ENCODE measurements at places on chromosomes 7 and 10.
A peak's percentile ranks its signal among the peaks of the same experiment; 100 is the strongest.

DNA sequence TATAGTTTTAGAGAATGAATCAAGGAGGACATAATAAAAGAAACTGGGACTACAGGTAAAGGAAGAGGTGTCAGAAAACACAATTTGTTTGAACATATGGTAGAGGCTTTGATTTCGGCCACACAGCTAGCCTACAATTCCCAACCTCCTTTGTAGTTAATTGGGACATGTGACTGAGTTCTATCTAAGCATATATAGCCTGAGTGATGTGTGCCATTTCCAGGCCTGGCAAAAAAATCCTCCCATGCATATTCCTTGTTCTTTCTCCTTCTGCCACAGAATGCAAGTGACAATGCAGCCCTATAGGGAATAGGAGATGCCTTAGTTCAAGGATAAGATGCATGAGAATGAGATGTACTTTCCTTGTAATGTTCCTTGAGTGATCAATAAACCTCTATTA lies 590.7 kb upstream of the STEAP1 start:
- no peak for DNase-seq

GRCh38 chr10:69879634-69880257 lies 78.0 kb downstream of the COL13A1 start:
- no peak for DNase-seq

- no peak for DNase-seq
These were observed 103.9 kb downstream of the CRPPA start for GRCh38 chr7:16317406-16317805.

- DNase-seq, result no peak
These were observed 71.8 kb upstream of the CACNB2 start for GRCh38 chr10:18068401-18068800.

DNA sequence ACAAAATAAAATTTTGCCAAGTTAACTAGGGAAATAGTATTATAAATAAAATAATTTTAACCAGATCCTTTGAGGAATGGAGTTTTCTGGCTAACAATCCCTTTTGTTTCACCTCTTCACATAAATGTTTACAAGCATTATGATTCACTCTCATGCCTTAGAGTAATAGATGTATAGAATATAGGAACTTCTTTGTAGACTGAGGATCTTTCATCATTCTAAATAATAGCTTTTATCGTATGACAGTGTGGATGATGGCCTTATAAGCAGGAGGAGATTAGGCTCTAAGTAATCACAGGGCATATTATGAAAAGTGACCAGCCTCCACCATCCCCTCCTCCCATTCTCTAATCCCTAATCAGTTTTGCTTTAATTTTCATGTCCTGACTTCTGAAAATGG lies 13.5 kb downstream of the ING3 start:
- DNase-seq, result no peak

- DNase-seq, result no peak
These were observed 148.1 kb upstream of the GDF10 start for GRCh38 chr10:47151920-47152319.

DNA sequence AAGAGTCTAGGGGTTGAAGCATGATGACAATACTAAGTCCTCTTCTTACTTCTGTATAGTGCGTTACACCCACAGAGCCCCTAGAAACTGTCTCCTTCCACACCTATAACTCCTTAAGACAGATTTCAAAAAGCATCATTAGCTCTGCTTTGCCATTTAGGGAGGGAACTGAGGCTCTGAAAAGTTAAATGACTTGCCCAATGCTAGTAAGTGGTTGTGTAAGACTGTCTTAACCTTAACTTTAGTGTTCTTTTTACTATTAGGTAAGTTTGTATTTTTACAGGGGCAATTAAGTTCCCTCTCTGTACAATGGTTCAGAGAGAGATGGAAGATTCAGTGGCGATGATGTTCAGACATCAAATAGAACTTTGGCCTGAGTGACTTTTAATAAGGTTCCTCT lies 72.7 kb upstream of the ASAH2 start:
- no peak for DNase-seq

GRCh38 chr7:92131764-92132330 lies 2.4 kb downstream of the CYP51A1 start:
- DNase-seq, result no peak

- DNase-seq, result no peak
These were observed 75.1 kb downstream of the DNAH11 start for GRCh38 chr7:21617916-21618390.

DNA sequence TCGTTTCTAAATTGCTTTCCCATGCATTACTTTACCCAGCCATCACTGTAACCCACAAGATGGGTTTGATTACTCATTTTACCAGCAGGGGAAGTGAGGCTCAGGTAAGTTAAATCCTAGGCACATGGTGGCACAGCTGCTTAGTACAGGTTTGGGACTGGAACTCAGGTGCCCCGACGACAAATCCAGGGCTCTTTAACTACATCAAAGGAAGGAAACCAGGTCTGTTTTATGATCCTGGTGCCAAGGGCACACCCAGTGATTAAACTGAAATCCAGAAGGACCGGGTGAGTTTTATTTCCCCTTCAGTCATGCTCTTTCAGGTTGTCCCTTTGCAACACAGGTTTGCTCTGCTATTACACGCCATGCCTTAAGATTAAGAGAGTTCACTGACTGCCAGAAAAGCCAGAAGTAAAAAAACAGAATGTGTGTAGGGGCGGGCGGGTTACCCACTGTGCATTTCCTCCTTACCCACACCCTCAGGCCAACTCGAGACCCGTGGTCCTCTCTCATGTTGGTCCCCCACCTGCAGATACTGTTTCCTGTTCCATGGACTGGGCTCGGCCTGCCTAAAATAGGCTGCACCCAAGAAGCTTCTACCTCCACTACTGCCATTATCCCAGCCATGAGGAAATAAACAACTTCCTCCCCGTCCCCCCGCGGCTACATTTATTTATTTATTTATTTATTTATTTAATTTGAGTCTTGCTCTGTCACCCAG lies 55.1 kb upstream of the KDM7A start:
- peak; percentile 48 for DNase-seq

DNA sequence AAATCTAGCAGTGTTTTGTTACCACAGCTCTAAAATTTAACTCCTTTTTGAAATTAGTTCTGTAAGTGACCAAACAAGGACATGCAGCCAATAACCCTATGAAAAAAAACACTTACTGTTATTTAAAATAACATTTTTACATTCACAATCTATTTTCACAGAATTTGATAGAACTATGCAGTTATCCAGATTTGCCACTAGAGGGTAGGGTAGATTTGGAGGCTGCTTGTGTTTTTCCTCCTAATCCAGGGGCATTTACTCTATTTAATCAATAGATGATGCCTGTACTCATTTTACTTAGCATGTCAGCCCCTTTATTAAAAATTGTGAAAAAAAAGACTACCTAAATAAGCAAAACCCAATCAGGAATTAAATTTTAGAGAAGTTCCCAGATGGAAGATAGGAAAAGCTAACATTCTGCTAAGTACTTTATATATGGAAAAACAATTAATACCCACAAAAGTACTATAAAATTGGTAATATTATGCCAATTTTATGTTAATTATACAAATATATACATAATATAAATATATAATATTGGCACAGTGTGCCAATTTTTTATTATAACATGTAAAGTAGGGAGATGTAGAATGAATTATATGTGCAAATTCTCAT lies 18.1 kb upstream of the LIPK start:
- DNase-seq, result peak; percentile 61

GRCh38 chr10:99760321-99760720 lies 22.1 kb upstream of the ABCC2 start:
- no peak for DNase-seq

- no peak for DNase-seq
These were observed 86.7 kb downstream of the VOPP1 start for GRCh38 chr7:55485501-55486191.

- peak; percentile 47 for DNase-seq
These were observed 76.4 kb upstream of the LRRC17 start for GRCh38 chr7:102836191-102836919.

DNA sequence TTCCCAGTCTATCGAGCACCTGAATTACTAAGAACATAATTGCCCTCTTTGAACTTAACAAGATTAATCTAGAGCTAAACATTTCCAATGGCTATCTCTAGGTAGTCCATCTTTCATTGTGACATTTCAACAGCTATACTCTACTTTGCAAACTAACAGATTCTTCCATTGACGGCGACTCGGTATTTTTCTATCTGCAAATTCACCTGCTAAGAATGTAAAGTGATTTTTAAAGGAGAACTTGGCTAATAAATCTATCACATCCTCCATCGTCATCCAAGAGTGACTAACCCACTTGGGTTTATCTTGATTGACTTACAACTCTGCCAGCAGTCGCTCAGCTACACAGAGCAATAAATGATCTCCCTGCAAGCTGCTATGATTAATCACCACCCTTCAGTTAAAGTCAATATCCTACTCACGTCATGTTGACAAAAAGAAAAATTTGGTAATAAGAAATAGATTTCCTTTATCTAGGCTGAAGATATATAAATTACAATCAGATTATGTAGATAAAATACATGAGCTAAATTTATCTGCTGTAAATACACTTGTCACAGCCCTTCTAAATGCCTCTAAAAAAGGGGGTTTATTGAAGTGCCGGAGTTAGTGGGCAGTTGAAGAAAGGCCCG lies 99.5 kb downstream of the SFMBT2 start:
- DNase-seq, result no peak

GRCh38 chr7:99551767-99552463 lies at the start of gene FAM200A:
FAM200A (minus strand) TSS chr7:99552114; CDS start chr7:99548407, 3,707 bp downstream.
- DNase-seq, result peak; percentile 95

GRCh38 chr10:49349390-49349789 lies 46.5 kb downstream of the DRGX start:
- no peak for DNase-seq

DNA sequence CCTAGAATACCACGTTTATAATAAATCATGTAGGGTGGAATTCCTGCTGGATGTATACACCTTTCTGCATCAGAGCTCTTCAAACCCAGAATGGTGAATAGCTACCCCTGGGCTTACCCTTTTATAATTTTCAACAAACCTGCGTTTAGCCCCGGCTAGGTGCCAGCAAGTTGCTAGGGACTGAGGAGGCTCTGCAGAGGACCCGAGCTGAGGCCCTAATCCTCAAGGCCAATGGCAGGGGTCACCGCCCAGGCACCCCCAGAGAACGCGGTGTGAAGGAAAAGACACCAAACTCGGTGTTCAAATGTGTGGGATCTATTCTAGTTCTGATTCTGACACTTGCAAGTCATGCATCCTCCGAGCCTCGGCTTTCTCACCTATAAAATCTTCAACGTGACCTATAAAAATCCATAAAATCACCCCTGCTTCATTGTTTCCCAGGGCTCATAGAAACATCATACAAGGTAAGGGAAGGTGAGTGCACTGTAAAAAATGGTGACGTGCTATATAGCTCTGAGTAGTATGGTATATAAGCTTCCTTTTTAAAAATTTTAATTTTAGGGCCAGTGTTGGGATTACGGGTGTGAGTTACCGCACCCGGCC lies 2.5 kb upstream of the ANXA11 start:
- DNase-seq, result no peak

Data from suppressor macrophage (primary cell).